ENCODE measurements at places on chromosomes 3 and 15.

DNA sequence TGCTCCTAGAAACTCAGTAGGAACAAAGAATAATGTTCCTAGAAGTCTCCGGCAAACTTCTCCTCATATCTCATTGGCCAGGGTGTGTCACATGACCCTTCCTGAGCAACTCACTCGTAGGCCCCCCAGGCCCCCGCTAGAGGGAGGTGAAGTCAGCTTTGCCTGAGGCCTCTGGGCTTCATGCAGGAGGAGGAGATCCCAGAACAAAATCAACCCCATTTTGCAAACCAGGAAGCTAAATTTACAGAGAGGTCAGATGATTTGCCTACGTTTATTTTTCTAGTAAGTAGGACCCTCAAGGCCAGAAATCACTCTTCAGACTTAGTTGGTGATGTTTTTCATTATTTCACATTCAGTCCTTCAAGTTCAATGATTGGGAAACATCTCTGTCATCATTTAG, 99.1 kb downstream of the SSR3 start:
- DNase-seq, result no peak

- no peak for DNase-seq
Measured at GRCh38 chr3:4976109-4976508, 3.1 kb upstream of the BHLHE40 start.

- no peak for DNase-seq
Measured at GRCh38 chr3:132348531-132348930, 31.3 kb downstream of the ACP3 start.

GRCh38 chr3:50122661-50123391, 32.3 kb upstream of the SEMA3F start:
- peak; percentile 63 for DNase-seq

- DNase-seq, result no peak
Measured at GRCh38 chr3:33882296-33882695, 83.9 kb downstream of the PDCD6IP start.

- no peak for DNase-seq
Measured at GRCh38 chr3:151903501-151903991, 30.1 kb downstream of the SUCNR1 start.

- DNase-seq, result no peak
Measured at GRCh38 chr3:13557417-13557816, 8.5 kb downstream of the FBLN2 start.

GRCh38 chr3:52204337-52205073, 6.5 kb downstream of the ALAS1 start:
- DNase-seq, result no peak

- no peak for DNase-seq
Measured at GRCh38 chr3:4981294-4981664, 2.0 kb downstream of the BHLHE40 start.

GRCh38 chr15:71708051-71708429, 102.3 kb upstream of the NR2E3 start:
- DNase-seq, result no peak

DNA sequence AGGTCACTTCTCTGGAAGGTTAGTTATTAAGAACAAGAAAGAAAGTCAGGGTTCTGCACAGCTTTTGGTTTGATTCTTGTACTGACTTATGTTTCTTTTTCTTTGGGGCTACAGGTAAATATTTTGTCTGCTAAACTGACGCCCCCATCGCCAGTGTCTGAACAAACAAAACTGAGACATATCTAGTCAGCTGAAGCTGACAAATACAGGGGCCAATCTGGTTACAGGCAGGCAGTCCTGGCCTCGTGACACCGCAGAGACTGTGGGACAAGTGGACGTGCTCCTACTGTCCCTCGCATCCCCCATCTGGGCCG, 4.6 kb upstream of the RPL14 start:
- no peak for DNase-seq

- no peak for DNase-seq
Measured at GRCh38 chr15:85282504-85283115, 97.8 kb upstream of the AKAP13 start.

DNA sequence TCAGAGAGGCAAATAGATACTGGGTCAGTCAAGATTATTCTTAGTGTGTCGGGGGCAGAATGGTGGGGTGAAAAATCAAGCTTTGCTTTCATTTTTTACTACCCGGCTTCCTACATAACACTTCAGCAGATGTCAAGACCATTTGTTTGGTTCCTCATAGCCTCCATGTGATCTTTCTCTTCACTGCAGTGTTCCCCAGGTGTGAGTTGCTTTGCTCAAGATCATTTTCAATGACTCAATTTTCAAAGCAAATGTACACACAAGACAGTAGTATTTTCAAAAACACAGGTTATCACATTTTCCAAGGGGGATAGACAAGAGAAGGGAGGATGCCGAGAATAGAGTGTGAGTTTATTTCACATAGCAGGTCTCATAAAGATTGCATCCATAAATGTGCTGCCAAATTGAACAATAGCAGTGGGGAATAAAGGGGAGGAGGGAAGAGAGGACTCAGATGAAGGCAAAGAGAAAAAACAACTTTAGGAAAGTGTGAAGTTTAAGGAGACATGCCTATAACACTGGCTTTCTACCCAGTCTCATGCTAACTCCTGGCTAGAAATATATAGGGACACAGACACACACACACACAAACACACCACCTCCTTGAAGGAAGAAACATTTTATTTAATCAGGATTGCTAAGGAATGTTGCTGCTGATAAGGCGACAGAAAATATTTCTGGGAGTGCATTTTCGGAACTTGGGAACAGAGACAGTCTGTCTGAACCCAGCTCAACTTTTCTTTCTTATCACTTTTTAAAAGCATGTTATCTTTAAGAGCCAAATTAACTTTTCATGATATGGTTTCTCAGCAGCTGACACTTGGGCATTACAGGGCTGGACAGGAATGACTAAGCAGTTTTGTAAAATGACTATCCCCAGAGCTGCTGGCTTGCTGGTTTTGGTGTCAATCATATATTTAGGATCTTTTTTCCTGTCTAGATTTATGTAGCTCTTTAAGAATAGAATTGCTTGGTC, 402.4 kb downstream of the RBMS3 start:
- DNase-seq, result no peak

GRCh38 chr3:56302417-56302816, 165.8 kb downstream of the ERC2 start:
- no peak for DNase-seq

DNA sequence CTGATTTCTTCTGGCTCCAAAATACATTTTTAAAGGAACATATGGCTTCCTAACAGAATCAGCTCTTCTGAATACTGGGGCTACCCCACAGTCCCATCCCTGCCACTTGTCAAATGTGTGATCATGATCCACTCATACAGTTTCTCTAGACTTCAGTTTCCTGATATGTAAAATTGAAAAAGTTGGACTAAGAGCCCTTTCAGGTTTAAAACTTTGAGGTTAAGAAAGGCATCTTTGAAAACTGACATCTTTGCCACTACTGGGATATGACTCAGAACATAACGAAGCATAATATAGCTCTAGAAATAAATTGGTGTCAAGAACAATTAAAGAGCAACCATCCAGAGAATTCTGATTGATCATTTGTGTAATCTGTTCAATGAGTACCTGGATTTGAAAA, 248.3 kb downstream of the IL5RA start:
- DNase-seq, result no peak

DNA sequence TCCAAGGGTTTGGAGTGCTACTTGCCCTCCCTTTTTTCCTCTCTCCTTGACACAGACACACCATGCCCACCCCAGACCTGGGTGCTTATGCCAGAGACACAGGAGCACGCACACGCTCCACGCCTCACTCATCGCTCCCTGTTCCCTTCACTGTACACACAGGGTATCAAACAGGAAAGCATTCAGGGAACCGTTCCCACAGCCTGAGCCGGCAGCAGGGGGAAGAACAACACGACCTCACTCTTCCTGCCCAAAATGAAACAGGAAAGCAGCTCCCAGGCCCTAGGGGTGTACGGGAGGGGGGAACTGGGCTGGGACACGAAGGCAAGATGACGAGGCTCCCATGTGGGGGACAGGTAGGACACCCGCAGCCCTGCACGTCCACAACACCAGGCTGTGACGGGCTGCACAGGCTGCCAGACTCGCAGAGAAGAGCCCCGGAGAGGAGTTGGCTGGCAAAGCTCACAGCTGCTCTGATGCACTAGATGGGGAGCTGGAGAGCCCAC, 11.2 kb downstream of the DLL4 start:
- DNase-seq, result no peak

GRCh38 chr3:36680952-36681351, 83.4 kb downstream of the DCLK3 start:
- DNase-seq, result no peak

DNA sequence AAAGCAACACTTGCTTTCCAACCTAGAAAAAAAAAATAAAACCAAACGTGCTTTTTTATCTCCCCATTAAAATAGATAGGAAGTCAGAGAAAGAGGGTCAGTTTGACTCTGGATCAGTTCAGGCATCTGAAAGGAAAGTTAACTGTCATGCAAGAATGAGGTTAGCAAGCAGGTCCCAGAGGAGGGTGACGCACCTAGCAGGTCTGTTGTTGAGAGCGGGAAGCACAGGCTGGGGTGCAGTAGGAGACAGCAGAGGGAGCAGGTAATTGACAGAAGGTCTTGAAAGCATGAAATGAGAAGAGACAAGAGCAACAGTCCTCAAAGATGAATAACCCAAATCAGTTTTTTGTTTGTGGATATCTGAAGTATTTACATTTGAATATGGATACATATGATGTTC, 82.5 kb downstream of the ANO10 start:
- DNase-seq, result no peak

DNA sequence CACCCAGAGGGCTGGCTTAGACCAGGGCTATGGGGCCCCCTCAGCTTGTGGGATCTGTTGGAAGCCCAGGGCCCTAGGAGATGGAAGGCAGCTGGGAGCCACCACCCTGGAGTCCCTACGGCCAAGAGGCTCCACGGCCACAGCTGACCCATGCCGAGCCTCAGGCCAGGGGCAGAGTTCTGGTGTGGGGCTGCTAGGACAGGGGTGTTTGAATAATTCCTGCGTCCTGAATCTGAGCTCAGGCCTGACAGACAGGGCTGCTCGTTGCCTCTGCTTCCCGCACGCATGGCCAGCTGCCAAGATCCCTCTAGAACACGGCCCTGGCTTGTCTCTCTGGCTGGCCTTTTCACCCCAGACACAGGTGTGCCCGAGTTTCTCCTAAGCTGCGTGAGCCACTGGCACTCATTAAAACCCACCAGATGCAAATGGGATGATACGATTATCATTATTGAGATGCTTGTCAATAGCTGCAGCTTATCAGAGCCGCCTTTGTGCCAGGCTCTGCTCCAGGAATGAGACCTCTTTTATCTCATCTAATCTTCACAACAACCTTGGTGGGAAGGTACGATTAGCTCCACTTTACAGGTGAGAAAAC, 70.2 kb downstream of the EFCAB12 start:
- DNase-seq, result no peak

- no peak for DNase-seq
Measured at GRCh38 chr15:90015294-90015693, 14.2 kb downstream of the ZNF710 start.

GRCh38 chr15:88652456-88653199, 13.8 kb downstream of the ISG20 start:
- DNase-seq, result peak; percentile 46

- no peak for DNase-seq
Measured at GRCh38 chr3:117989982-117990381, 1044.7 kb downstream of the IGSF11 start.

DNA sequence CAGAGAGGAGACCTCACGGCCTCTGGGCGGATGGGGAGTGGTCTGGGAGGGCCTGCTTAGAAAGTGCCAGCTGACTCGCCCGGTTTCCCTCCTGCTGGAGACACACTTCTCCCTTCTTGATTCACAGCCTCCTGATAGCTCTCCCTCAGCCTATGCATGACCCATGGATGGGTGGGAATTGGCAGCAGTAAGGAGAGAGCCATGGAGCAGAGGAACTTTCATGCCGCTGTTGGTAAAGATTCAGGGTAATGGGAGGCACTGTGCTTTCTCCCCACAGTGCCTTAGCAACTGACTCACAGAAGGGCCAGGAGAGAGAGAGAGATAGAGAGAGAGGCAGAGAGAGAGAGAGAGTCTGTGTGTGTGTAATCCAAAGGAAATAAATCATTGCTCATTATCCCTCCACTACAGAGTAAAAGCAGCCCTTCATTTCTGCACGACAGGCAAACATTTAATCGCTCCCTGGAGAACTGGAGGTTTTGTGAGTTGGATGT, 82.8 kb downstream of the SEMA5B start:
- no peak for DNase-seq

DNA sequence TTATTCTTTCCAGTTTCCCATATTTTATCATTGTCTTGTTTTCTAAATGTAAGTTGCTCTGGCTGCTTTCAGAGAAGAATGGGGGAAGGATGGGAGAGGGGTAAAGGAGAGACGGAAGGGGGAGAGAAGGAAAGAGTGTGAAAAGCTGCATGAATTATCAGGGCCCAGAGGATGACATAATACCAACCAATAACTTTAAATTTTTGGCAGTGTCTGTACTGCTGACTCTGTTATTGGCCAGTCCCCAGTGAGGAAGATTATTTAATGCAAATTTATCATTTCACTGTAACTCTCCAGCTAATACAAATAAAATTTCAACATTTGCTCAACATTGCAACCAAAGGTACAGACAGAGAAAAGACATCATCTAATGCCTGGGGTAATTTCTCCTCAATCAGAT, 551.7 kb upstream of the CFAP20DC start:
- no peak for DNase-seq

GRCh38 chr15:43370310-43370974, 401 bp downstream of the ZSCAN29 start:
- DNase-seq, result no peak

Measured in sigmoid colon (tissue), 7 donors.